NCI-H446 (cell line): ENCODE measurements at places on chromosomes 1 and 21.

- no peak for DNase-seq
These were observed 34.0 kb upstream of the SLC19A1 start for GRCh38 chr21:45575993-45576837.

- DNase-seq: peak; percentile 76
These were observed 47.5 kb upstream of the CRNN start for GRCh38 chr1:152461544-152461943.

- DNase-seq: no peak
These were observed 273.3 kb downstream of the TNR start for GRCh38 chr1:175470078-175470477.

DNA sequence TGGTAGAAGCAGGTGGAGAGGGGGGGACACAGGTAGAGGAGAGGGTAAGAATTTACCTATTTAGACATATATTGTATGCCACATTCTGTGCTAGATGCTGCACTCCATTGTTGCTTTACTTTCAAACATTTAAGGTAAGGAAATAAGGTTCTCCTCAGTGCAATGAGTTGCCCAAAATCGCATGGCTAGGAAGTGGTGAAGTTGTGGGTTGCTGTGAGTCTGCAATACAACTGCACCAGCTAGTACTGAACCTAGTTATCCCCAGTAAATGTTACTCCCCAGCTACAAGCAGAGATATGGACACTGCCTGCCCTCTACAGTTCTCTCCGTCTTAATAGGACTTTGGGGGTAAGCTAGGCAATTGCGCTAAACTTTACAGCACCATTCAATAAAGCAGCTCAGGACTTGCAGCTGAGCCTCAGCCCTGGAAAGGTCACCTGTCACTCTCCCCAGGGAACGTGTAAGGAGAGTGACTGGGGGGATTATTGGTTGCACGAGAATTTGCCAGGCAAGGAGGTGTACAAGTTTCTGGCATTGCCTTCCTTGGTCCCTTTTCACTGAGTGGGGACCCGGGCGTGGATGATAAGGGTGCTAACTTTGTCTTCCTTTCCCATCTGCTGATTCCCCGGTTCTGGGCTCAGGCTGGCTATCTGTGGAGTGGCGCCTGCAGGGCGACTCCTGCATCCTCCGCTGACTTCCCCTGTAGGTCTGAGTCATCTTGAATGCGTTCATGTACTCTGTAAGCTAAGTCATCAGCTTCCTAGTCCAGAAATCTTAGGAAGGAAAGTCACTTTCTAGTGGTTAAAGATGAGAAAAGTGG is 71.3 kb upstream of the CNTN2 start:
- no peak for DNase-seq

- no peak for DNase-seq
These were observed 333.9 kb downstream of the CAMTA1 start for GRCh38 chr1:7119156-7119555.

DNA sequence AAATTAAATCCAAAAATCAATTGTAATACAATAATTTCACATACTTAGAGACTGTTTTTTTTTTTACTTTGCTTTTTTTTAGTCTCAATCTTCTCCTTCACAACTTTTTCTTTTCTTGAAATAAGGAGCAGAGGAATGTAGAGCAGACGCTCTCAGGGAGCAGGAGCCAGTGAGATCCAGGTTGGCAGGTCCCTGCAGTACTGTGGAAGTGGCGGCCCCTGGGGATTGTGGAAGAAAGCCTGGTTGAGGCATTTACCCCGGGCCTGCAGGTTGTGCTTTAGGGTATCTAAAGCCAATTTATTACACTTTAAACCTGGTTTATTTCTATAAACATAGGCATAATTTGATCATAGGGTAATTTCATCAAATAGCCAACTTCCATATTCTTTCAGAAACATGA is 748 bp upstream of the OR2AJ1 start:
- DNase-seq: no peak

GRCh38 chr21:32826329-32827167 is 55.0 kb upstream of the PAXBP1 start:
- DNase-seq: no peak

DNA sequence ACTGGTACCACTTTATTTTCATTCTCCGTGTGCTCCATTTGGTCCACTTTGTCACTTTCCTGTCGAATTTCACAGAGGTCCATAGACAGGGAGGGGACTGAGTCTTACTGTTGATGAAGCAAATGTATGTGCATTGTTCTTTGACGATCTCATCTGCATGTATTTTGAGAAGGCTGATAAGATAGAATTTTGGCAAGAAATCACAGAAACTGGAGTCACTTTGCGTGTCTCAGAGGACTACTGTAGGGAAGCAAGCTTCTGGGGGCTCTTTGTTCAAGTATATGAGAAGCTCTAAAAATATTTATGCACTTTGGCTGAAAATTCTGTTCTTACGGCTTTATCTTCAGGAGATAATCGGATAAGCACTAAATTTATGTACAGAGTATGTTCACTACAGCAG is 78.1 kb downstream of the PCBP3 start:
- DNase-seq: no peak

- no peak for DNase-seq
These were observed at the start of gene EFNA1 for GRCh38 chr1:155127105-155127966. Gene EFNA1 (plus strand): TSS chr1:155127876. CDS start chr1:155127978, 102 bp downstream.

- DNase-seq: no peak
These were observed 69.6 kb downstream of the DUSP10 start for GRCh38 chr1:221672239-221672645.

DNA sequence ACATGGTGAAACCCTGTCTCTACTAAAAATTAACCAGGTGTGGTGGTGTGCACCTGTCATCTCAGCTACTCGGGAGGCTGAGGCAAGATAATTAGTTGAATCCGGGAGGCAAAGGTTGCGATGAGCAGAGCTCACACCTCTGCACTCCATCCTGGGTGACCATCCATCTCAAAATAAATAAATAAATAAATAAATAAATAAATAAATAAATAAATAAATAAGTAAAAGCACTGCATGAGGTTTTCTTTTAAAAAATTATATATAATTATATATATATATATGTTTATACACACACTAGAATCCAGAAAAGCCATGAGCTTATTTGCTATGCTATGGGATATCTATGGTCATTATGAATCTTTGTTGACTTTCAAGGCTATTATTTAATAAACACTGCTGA is 2.4 kb downstream of the AMPD1 start:
- no peak for DNase-seq

DNA sequence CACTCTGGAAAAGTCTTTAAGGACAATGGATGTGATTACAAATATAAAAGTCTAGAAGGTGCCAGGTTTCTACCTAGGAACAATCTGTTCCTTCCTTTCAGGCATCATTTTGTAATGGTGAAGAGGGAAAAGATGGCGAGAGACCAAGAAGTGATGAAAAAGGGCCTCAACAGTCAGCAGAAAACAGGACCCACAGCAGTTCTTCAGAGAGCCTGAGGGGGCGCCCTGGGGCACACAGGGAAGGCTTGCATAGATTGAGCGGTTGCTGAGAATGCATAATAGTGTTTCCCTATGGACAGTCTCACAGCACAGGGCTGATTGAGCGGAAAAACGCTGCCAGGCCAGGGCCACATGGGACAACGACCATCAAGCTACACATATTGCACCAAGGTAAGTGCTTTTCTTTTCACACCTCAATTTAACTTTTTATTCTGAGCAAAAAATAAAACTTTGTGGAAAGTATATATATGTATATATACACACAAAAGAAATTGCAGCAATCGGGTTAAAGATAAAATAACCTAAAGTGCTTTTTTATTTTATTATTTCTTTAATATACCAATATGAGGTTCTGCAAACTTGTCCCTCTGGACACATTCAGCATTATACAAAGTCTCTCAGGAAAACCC is 3.1 kb upstream of the YRDC start:
- peak; percentile 77 for DNase-seq
